Left kidney (tissue), 8 donors: ENCODE measurements at places on chromosomes 6 and 20. TPM values are rescaled to one million over a fixed set of nuclear protein-coding genes. Genes with fewer than 3 reads are reported as not detected.

Gene NFKBIL1
- 15.7 TPM for polyA plus RNA-seq

Gene RPS18
- 2,698 TPM for polyA plus RNA-seq

Gene TASP1
- 13.9 TPM for polyA plus RNA-seq

Gene ABT1
- polyA plus RNA-seq = 12.7 TPM

Gene CNR1
- 1.5 TPM for polyA plus RNA-seq

Gene HLA-DMA
- polyA plus RNA-seq = 14.7 TPM
